ENCODE measurements at places on chromosomes 3 and 15. TPM values are rescaled to one million over a fixed set of nuclear protein-coding genes. Genes with fewer than 3 reads are reported as not detected.

The CADPS gene
- total RNA-seq, result not detected

- peak; percentile 50 for DNase-seq
These were observed 169.0 kb upstream of the BCL6 start for GRCh38 chr3:187914231-187914630.

The PATL2 gene
- total RNA-seq, result not detected

The THBS1 gene
- 285 TPM for total RNA-seq

- no peak for DNase-seq
These were observed 5.8 kb upstream of the MEX3B start for GRCh38 chr15:82051664-82052063.

GRCh38 chr3:8603115-8603710, 41.4 kb downstream of the SSUH2 start:
- no peak for DNase-seq

DNA sequence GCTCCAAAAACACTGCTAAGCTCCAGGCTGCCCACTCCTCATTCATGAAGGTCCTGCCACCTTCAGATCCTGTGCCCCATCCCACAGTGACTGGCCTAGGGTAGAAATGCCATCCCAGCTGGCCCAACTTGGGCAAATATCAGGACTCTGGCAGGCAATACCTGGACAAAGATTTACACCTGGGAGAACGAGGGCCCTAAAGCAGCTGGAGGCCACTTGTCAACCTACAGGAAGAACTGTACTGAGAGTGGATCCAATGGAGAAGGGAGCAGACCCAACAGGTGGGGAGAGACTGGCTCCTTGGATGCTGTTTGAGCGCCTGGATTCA, 57.1 kb upstream of the GATA2 start:
- no peak for DNase-seq

The ZNF80 gene
- total RNA-seq, result not detected

The DCBLD2 gene
- total RNA-seq, result 27.4 TPM

The PRSS50 gene
- total RNA-seq, result not detected

GRCh38 chr3:55718521-55718921, 231.4 kb upstream of the WNT5A start:
- no peak for DNase-seq

GRCh38 chr15:60392986-60393790, 4.6 kb downstream of the ANXA2 start:
- DNase-seq, result peak; percentile 76

DNA sequence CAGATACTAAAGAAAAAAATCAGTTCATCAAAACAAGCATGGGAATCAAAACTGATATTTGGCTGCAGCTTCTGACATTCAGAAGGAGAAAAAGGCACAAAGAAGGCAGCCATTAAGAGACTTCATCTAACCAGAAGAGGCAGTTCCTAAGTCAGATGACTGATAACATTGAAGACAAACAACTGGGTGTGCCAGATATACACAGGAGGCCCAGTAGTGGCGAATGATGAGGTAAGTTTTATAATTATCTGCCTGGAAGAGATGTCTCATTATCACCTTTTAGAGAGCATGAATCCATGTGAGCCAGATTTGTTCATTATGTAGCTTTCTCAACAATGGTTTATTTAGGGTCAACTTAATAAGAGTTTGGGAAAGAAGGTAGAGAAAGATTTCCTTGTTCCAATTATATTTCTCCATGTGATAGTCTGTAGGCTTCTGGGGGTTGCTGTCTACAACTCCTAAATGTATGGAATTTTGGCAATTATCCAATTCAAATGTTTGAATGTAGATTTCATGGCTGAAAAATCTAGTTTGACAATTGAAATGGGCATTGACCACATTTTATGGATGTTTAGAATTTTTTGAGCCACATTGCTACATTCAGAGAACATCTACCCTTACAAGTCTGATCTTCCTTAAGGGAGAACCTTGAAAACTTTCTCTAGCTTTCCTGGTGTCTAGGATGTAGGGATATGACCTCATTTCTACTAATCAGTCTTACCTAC, 50.4 kb upstream of the RASGRF1 start:
- no peak for DNase-seq
